ENCODE measurements at places on chromosomes 7 and 10.

GRCh38 chr10:117689566-117689965 lies 147.0 kb downstream of the EMX2 start:
- DNase-seq = no peak

DNA sequence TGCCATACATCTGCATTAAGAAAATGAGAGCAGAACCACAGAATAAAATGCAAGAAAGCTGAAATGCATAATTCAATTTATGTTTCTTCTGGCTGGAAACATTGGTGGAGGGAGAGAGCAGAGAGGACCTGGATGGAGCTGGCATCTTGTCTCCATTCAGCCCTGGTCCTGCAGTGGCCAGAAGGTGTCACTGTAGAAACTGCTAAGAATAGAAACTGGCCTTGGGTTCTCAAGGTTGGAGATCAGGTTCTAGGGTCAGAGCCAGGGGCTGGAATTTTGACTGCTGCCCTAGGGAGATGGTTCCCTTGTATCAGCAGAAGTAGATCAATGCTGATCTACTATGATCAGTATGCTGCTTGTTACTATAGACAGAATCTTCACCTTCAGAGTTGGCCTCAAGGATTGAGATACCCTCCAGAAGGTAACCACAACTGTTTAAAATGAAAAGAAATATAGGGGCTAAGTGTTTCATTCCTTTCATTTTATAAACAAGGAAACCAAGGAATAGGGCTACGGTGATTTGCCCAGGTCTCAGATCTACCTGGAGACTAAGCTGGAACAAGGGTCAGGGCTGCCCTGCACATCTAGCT lies 13.1 kb downstream of the TAS2R41 start:
- peak; percentile 50 for DNase-seq

DNA sequence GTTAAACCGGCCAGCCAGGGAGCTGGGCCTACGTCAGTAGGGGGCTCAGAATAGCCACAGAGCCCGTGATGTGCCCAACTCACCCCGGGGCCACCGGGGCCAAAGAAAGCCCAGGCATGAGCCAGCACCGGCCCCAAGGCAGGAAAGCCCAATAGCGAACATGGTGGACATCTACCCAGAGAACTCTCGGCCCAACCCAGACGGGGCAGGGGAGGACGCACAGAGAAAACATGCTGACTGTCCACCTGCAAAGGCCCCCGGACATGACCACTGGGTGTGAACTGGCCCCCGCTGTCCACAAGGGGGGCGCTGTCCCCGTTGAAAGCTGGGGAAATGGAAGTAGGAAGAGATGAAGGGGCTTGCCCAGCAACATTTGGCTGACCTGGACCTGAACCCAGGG lies 169.2 kb downstream of the PRKAG2 start:
- no peak for DNase-seq

GRCh38 chr10:72235544-72236279 lies 19.6 kb upstream of the ASCC1 start:
- no peak for DNase-seq

- DNase-seq = no peak
Measured at GRCh38 chr7:14773729-14774271, 128.8 kb downstream of the DGKB start.

- DNase-seq = no peak
Measured at GRCh38 chr7:81869670-81870069, 99.8 kb upstream of the HGF start.

- DNase-seq = peak; percentile 18
Measured at GRCh38 chr7:66921396-66921917, 432 bp downstream of the TMEM248 start.

DNA sequence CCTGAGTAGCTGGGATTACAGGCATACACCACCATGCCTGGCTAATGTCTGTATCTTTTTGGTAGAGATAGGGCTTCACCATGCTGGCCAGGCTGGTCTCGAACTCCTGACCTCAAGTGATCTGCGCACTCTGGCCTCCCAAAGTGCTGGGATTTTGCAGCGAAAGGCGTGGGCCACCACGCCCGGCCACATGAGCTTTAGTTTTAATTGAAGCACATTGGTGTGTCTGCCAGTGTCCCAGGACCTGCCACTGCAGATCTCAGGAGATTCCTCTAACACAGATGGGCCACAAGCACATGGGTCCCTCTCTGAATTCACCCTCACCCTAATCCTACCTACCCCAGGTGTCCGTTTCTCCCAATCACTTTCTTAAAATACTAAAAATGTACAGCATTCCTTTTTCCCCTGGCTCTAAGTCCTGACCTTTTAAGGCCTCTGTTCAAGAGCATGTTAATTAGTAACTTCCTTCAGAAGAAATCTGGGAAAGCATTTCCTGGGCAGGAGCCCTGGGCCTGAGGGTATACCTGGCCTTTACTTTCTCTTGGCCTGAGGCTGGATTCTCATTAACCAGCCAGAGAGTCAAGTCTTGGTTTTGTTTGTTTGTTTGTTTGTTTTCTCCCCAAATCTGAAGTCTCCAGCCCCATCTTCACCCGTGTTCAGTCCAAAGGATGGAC lies 82.6 kb downstream of the PRPF18 start:
- DNase-seq = no peak

DNA sequence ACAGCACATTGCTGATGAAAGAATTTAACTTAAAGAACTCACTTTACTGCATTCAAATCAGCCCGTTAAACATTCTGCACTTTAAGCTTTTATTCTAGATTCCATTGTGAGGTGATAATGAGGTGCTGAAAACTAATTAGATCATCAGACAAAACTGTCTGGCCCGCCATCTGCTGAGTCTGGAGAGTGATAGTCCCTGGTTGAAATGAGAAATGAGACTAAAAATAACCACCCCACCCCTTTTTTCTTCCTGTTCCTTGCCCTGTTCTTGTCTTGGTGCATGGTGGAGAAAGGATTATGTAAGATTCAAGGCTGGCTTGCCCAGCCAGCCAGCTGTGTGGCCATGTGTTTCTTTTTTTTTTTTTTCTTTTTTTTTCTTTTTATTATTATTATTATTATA lies 277.0 kb upstream of the COBL start:
- no peak for DNase-seq

DNA sequence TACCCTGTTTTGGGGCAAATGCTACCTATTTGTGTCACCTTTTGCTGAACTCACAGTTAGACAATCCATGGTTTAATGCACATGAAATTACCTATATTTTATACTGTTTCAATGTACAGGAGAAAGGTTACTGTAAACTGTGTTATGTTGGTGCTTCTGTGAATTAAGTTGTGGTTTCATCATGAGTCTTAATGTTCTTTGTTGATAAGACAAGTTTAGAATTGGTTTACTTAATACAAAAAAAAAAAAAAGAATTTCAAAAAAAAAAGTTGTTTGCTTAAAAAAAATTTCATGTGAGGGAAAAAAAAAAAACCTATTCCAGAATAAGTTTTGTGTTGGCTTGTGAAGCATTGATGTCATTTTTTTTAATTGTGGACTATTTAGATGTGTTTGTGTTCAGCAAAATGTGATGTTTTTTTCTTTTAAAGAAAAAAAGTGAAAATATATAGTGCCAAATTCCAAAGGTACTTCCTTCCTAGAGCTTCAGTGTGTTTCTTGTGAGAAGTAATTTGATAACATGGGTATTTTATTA lies 280.3 kb downstream of the USP6NL start:
- no peak for DNase-seq

- no peak for DNase-seq
Measured at GRCh38 chr10:98328163-98328562, 60.2 kb upstream of the LOXL4 start.

GRCh38 chr7:106124186-106124585 lies 12.1 kb upstream of the SYPL1 start:
- DNase-seq = no peak

DNA sequence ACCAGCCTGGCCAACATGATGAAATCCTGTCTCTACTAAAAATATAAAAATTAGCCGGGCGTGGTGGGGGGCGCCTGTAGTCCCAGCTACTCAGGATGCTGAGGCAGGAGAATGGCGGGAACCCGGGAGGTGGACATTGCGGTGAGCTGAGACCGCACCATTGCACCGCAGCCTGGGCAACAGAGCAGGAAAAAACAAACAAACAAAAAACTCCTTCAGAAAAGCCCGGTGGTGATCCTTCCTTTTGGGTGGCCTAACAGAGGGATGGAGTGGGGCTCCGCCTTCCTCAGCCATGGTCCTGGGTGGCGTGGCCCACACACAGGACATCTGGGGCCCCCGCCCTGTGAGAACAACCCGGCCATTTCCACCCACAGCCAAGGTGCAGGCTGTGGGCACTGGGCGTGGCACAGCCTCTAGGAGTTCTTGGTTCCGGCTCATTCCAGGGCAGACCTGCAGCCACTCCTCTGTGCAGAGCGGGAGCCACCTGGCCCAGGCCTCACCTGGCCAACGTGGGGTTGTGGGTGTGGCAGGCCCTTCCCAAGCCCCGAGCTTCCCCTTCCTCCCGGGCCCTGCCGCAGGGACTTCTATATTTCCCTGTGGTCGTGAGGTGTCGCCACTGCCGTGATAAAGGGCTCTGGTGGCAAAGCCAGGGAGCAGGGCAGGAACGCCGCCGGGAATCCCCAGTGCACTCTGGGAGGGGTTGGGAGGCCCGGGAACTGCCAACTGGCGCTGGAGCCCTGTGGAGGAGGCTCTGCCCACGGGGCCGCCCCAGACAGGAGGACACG lies 37.6 kb downstream of the GET4 start:
- peak; percentile 52 for DNase-seq

- no peak for DNase-seq
Measured at GRCh38 chr10:100749309-100750217, 4.2 kb downstream of the PAX2 start.

- DNase-seq = no peak
Measured at GRCh38 chr7:41147606-41148485, 555.0 kb downstream of the INHBA start.

- DNase-seq = no peak
Measured at GRCh38 chr7:126979722-126980121, 273.0 kb downstream of the GRM8 start.

- no peak for DNase-seq
Measured at GRCh38 chr7:94633687-94634086, 22.2 kb downstream of the SGCE start.

DNA sequence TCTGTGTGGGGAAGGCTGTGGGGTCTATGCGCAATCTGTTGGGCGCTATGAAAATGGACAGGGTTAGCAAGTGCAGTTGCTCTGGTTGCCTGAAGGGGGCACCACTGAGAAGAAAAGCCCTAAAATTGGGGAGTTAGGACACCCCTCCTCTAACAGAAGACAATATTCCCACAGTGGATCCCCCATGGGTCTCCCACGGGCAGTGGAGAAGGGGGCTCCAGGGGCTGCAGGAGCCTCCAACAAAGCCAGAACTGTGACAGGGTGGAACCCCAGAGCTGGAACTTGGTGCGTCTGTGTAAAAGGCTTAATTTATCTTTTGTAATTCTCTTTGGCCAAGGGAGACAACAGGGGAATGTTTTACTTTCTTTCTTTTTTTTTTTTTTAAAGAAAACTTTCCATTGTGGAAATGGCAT lies 12.5 kb upstream of the COL13A1 start:
- DNase-seq = no peak

DNA sequence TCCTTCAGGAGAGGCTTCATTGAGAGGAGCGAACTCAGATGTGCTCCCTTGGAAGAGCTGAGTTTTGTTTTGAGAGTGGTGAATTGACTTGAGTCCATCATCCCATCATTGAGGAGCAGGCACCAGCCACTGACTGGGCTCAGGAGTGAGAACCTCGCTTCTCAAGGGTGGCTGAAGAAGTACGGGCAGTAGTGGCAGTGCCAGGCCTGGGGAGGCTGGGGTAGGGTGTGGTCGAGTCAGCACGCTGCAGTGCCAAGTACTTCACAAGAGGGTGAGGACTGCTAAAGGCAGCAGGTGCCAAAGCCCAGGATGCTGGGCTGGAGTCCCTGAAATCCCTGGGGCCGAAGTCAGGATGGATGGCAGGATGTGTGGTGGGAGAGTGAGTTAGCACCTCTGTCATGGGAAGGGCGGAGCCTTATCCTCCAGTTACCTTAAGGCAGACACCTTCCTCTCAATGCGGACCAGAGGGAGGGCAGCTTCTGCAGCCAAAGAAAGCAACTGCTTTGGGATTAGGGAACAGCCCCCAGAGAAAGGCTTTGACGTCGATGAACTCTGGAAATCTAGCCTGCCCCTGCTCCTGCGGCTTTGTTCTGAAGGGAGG lies 210.3 kb downstream of the CAMK1D start:
- DNase-seq = no peak

DNA sequence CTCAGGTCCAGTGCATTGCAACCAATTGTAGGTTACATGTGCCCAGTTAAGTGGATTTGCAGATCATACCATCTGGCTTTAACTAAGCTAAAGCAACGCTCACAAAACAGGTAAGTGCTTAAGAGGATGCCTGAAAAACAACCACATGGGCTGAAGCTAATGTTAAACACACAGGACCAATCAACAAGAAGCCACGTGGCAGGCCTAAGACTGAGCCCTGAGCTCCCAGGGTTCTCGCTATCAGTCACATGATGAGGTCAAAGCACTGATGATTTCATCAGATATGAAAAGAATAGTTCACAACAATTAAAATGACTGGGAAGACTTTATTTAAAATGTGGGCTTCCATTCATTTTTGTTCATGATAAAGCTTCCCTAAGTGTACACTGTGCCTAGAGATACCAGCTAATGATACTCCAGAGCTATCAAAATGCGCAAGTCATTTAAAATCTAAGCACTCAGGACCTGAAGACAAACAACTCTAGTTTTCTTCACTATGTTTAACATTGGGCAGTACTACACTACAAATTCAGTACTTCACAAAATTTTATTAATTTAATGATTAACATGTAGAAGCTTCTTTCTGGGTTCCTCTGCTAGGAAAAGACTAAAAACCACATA lies 90.6 kb downstream of the PIP4K2A start:
- no peak for DNase-seq

DNA sequence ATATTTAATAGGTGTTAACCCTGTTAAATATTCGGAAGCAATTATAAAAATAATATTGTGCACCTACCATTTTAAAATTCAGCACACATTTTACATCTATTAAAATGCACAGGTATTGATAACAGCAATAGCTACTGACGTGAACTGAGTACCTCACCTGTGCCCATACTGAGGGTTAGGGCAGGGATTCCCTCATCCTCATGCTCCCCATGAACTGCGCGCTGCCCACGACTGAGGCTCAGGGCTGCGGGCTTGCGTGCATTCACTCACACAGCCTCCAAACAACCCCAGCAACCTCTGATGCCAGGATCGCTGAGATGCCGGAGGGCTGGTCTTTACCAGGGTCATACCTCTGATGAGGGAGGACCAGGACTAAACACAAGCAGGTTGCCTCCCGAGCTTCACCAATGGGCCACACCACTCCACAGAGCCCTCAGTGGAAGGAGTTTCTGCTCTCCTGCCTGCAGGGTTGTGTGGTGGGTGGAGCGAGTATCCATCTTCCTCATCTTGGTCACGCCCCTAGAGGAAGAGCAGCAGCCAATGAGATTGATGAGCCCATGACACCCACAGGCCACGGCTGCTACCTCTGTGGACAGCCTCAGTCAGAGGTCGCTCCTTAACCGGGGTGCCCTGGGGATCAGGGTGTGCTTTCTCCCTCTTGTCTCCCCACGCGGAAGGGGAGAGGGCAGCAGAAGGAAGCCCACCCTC lies 478.3 kb downstream of the TNS3 start:
- DNase-seq = no peak

Measured in LoVo (cell line).